Activated T-helper 1 cell treated with anti-CD3 and anti-CD28 coated beads, Interleukin-2, amount 50 U/mL, for 16 hours (primary cell): ENCODE measurements at places on chromosomes 1 and 21.
A peak's percentile ranks its signal among the peaks of the same experiment; 100 is the strongest.

GRCh38 chr1:97277891-97278654 lies 556.5 kb downstream of the PTBP2 start:
- no peak for DNase-seq

- no peak for DNase-seq
Measured at GRCh38 chr1:192696082-192696481, 60.1 kb downstream of the RGS13 start.

DNA sequence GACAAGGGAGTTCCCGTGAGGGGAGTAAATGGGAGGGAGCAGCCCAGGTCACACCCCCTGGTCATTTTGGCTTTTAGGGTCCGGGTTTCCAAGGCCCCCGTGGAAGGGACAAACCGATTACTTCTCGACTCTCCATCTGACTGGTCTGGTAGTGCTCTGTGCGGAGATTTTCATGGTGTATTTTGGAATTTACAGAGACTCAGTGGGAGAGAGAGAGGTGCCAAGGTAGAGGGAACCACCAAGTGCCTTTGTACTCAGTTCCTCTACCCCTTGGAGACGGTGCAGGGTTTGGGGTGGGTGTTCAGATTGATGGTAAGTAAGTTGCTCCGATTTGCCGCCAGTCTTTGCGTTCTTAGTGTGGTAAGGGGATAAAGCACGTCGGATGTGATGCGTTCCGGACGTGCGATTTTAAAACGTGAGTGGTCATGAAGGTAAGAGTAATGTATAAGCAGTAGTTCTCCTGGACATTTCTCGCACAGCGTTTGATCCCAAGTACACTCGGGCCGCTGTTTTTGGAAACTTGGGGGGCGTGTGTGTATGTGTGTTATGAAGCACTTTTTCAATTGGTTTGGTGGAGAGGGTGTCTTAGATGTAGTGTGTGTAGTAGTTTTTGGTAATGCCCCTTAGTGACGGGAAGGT lies 682 bp downstream of the SUCO start:
- peak; percentile 1 for DNase-seq

DNA sequence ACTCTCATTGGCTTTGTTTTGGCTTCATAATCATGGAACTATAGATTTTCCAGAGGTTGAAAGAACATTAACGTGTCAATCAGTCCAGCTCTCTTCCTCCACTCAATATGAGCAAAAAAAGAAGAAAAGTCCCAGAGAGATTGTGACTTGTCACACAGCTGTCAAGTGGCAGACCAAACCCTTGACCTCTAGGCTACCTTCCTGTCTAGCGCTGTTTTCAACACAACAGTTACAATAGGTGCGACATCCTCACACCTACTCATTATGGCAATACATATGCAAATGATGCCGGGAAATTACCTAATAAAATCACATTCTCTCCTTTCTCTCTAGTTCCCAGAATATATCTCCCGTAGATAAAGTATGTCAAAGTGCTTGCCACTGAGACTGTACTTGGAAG lies 1.1 kb downstream of the WARS2 start:
- no peak for DNase-seq

DNA sequence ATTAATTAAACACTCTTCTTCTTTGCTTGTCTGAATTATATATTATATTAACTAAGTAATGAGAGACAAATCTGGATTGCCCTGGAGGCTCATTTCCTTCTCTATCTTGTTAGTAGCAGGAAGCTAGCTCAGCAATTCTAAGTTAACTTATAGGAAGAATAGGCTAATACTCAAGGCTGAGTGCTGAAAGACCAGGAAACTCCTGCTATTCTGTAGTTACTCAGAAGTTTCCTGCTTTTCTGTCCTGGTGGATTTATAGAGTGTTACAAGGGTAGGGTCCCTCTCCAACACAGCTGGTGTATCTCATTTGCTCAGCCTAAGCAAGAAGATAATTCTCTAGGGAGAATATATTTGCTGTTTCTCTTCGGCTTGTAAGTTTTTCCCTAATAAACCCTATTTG lies 29.2 kb downstream of the HSPA13 start:
- no peak for DNase-seq

GRCh38 chr1:103353391-103353790 lies 172.1 kb upstream of the RNPC3 start:
- DNase-seq = no peak
